Esophagus squamous epithelium (tissue), 5 donors: ENCODE measurements at places on chromosomes 2 and 18. TPM values are rescaled to one million over a fixed set of nuclear protein-coding genes. Genes with fewer than 3 reads are reported as not detected.

The GCG gene
- total RNA-seq: not detected

GRCh38 chr2:10162586-10163497 lies 40.3 kb downstream of the RRM2 start:
- DNase-seq: no peak

- no peak for DNase-seq
Observed at GRCh38 chr2:45545943-45546342, 65.1 kb downstream of the SRBD1 start.

DNA sequence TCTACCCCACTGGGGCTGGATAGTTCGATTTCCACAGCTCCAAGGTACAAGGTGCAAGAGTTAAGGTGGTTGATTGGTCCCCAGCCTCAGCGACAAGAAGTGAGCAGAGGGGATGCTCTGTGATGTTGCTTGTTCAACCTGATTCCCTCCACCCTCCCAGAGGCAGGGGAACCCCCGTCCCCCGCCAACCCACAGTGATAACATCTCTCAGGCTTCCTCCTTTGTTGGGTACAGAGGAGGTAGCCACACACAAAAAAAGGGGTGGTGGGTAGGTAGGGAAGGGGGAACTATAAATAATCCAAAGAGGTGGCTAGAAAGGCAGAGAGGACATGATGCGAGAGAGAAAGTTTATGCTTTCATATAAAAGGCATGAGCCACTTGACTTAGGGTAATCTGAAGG lies 192.9 kb upstream of the POU3F3 start:
- DNase-seq: no peak

DNA sequence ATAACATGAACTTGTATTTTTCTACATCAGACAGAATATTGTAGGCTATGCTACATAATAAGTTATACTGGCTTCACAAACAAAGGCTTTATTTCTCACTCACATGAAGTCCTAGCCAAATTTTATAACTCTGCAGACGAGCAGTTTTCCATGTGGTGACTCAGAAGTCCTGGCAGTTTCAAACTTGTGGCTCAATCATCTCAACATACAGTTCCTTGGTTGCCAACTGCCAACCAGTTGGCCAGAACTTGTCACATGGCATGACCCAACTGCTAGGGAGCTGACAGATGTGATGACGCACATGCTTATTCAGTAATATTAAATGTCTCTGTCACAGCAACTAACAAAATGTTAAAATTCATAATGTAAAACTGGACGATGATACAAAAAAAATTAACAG lies 63.8 kb upstream of the ZC3H15 start:
- DNase-seq: no peak

DNA sequence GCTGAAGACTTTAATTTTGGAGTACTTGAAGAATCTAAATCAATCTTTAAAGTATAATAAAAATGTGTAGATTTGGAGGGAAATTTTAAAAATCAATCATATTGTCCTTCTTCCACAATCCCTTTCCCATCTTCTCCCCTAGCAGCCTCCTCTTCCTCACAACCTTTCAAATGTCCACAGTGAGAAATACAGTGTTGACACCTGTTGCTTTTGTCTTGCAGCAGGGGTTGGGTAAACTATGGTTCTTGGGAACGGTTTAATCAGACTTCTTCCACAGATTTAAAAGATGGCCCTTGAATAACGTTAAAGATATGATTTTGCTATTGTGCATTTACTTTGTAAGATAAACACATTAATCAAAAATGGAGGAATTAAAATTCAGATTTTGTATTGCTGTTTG lies 113.8 kb upstream of the SLC1A4 start:
- no peak for DNase-seq

GRCh38 chr2:241147336-241147735 lies 1.9 kb downstream of the PASK start:
- no peak for DNase-seq

The ITPRIPL1 gene
- 4.1 TPM for total RNA-seq

GRCh38 chr2:75405000-75405399 lies 155.7 kb downstream of the EVA1A start:
- no peak for DNase-seq

The TMEM214 gene
- 34.5 TPM for total RNA-seq

The ROCK1 gene
- total RNA-seq: 20.3 TPM

The LIMS3 gene
- total RNA-seq: not detected

DNA sequence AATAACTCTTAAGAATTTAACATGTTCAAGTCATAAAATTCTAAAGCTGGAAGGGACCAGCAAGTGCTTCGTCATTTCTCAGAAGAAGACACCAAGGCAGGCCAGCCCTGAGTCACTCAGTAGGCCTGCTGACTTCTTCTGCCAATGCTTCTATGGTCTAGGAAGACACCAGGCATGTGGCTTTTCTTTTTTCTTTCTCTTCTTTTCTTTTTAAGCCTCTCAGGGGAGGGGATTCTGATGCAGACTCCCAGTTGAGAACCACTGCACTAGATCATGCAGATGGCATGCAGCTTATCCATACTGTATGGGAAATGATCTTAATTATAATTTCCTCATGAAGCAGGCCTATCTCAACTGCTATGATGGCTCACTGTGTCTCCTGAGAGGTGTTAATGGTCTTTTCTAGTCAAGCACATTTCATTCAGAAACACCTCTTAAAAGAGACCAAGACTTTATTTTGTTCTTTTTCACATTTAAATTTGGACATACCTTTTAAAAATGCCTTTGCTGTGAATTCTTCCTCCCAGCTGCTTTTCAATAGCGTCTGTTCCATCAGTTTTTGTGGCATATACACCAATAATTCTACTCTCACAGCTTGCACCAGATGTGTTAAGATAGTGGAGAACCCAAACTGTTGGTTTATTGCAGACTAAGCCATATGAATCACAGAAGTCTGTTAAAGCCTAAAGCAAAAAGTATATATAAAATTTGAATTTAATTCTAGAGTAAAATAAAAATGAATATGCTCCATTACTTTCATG lies 11.3 kb downstream of the KCTD18 start:
- DNase-seq: no peak

DNA sequence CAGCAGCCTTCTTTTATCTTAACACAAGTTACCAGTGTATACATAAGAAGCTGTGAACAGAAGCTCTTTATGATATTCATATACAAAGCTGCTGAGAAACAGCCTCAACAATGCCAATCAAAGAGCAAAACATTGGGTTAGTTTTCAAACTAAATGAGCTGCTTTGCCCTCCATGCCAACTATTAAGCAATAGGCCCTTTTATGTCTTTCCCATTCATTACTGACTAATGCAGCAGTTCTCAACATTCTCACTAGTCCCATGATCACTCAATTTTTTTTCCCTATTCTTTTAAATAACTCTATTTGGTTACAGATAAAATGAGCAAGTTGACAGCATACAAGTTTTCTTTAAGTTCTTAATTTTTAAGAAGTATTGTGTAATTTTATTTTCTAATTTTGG lies 57.9 kb upstream of the FRZB start:
- no peak for DNase-seq

DNA sequence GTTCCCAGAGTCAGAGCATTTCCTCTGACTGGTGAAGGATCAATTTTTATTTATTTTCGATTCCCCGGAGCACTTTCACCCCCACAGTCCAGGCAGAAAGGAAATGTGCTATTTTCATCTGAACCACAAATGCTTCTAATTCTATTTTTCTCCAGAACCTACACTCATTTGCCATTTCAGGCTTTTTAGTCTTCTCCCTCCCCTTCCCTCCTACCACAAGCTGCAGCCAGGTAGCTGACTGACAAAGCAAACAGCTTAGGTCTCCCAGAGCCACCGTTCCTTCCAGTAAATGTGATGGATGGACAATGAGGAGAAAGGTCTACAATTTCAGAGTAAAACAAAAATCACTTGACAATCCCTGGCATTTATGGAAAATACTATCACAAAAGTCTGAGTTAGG lies 76.9 kb downstream of the KLF7 start:
- no peak for DNase-seq

DNA sequence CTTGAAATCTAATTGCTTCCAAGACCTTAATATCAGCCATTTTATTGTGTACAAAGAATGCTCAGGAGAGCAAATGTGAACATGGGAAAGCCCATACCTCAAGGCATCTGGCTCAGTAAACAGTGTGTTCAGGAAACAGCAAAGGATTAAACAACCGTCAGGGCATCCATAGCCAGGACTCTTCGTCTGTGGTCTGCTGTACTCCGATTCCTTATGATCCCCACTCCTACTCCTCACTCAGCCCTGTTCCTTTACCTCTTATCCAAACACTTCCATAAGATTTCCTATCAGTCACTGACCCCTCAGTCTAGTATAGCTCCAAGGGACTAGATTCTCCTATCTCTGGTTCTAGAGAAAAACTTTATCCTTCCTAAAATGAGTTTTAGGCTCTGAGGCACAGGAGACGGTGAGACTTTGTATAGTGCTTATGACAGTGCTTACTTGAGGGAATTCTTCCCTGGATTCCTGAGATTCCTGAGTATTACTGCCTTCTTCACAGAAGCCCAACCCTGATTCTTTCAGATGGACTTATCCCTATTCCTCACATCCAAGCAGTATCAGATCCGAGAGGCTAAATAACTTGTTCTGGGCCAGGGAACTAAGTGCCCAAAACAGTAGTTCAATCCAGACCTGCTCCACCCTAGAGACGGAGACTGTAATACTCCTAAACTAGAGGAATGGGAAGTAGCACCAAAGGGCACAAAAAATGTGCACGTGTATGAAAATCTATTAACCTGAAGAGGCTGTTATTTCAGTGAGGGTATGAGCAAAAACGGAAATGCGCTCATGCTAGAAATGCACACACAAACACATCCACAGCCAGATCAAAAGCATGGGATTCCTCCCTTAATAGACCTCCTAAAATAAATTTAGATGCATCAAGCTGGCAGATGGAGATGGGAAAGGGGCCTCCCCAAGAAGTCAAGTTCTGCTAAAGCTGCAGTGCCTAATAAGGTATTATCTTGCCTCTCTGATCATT lies 42.1 kb upstream of the SIGLEC15 start:
- DNase-seq: no peak

The CDK5R2 gene
- total RNA-seq: not detected

DNA sequence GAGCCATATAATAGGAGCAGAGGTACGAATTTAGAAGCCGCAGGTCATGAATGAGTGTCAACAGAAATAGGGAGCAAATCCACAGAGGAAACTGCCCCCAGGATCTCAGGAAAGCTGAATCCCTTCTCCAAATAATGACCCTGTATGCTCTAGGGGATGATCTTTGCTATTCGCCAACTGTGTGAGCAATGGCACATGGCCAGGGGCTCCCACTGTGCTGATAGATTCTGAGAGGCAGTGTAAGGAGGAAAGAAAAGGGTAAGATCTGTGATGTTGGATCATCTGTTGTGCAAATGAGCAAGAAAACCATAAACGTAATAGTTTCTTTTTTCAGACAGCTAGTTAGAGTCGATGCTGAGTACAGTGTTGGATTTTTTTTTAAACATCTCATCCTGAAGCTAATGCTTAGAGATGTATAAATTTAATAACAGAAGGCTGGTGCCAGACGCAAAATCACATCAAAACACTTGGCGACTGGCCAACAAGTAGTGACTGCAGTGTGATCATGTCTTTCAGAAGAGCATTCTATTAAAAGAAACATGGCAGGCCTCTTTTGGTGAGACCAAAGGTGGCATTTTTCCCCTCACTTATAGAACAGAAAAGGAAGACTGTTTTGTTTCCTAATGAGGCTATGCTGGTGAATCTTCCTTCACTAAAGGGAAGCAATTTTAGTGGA lies 77.4 kb downstream of the ABCA12 start:
- DNase-seq: no peak

The C2orf15 gene
- 1.2 TPM for total RNA-seq

The SCG2 gene
- total RNA-seq: 0.13 TPM

The MEP1B gene
- not detected for total RNA-seq
